Hypothalamus (tissue), 51 donors: ENCODE measurements at places on chromosomes 2 and 18.

DNA sequence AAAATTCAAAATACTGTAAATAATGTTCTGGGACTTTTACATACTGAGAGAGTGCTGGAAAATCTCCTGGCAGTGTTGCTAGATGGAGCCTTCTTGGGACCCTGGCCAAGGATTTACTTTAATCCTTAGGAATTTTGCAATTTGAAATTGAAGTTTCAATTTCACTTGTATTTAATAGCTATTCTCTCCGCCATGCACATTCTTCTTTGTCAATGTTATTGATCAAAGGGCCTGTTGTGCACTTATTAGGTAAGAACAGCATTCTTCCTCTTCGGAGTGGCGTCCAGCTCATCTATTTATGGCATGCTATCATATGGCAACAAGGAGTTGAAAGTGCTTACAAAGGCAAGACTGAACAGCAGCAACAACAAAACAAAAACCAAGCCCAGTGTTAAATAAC lies 40.1 kb upstream of the SOS1 start:
- no peak for DNase-seq

GRCh38 chr2:223980803-223981202 lies 23.5 kb downstream of the MRPL44 start:
- DNase-seq = no peak

GRCh38 chr2:191311-192190 lies 72.3 kb downstream of the SH3YL1 start:
- no peak for DNase-seq

DNA sequence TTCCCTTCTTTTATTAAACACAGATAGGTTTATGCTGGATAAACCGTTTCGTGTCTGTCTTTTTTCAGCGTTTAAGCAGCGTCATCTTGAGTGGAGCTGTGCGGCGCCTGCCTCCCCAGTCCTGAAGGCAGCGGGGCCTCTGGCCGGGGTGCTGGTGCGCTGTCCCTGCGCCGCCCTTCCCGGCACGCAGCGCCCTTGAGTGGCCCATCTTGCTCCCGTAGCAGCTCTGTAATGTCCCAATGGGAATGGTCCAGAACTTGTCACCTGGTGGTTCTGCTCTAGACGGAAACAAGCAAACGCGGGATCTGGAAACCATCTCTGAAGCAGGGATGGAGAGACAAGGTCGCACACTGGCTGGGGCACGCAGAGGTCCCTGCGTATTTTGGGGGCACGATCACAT lies 24.5 kb downstream of the PRELID3A start:
- DNase-seq = no peak

- no peak for DNase-seq
Measured at GRCh38 chr2:76633276-76633921, 888.8 kb downstream of the LRRTM4 start.

DNA sequence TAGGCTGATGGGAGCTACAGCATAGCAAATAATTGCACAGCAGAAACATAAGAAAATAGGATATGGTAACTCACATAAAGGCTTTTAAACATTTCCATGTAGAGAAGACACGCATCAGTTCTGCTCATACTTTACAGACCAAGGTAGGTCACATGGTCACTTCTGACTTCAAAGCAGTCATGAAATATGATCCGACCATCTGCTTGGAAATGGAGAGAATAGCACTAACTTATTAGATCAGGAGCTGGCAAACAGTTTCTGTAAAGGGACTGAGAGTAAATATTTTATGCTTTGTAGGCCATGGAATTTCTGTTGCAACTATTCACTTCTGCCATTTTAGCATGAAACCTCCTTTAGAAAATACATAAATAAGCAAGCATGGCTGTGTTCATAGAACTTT lies 936.6 kb upstream of the FANCL start:
- no peak for DNase-seq

- no peak for DNase-seq
Measured at GRCh38 chr2:38907242-38907641, 17.6 kb downstream of the ARHGEF33 start.

DNA sequence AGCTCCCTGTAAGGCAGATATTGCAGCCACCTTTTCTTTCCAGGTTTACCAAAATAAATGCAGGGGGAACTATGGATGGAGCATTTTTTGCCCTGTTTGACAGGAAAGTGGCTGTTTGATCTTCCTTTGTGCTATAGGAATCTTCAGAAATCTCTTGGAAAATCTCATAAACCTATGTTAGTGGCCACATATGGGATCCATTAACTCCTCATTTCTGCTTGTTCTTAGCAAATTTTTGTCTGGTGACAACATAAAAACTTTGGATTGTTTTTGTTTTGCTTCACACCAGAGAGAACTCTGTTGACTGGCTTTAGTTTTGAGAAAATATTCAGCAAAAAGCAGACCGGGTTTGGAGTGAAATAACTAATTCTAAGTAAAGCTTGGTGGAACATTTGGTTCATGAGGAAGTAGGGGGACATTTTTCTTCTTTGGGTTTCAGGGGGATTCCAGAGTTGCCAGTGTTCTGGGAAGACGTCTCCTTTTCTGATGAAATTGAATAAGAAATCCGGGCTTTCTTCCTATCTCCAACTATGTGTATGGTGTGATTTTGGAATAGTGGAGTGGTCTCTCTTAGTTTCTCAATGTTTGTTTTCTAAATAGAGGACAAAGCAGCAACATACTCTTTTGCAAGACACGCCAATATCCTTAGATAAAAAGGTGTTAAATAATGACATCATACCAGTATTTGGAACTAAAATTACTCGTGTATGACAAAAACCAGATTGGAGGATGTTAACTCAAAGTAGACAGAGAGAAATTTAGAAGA lies 174.4 kb downstream of the ICOS start:
- no peak for DNase-seq

- no peak for DNase-seq
Measured at GRCh38 chr2:184463102-184463865, 135.0 kb upstream of the ZNF804A start.

DNA sequence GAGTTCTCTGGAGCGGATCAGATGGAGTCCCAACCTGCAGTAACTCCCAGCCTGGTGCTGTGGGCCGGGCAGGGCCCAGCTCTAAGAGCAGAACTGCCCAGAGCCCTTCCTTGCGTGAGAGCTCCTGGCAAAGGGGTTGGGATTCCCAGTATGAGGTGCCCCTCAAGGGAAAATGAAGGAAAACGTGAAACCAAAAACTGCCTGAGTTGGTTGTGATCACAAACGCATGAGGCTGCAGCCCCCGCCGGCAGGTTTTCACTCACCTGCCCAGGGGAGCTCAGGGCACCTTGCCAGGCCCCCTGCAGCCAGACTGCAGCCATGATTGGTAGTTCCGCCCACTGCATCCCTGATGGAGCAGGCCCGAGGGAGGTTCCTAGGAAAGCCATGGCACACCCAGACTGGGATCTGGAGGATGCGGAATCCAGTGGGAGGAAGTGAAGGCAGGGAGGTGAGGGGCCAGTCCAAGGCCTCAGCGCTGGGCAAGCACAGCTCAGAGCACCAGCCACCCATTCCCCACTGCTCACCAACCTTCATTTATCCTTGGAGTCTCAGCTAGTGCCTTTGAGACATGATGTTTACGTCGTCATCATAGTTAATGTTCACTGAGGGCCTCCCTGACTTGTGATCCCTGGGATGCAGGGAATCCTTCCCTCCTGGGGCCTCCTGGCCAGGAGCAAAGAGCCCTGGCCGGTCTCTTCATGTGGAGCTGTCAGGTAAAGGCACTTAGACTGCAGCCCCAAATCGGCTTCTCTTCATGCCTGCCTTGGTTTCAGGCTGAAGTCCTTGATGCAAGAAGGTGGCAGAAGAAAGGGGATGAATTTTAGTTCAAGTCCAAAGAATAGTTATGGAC lies 103.2 kb downstream of the INHBB start:
- DNase-seq = no peak
